Activated naive CD4-positive, alpha-beta T cell (primary cell): ENCODE measurements at places on chromosomes 5 and 9.

GRCh38 chr9:103574056-103574455, 520.1 kb upstream of the SMC2 start:
- DNase-seq = no peak

- no peak for DNase-seq
Observed at GRCh38 chr9:37026113-37026930, 7.7 kb downstream of the PAX5 start.

DNA sequence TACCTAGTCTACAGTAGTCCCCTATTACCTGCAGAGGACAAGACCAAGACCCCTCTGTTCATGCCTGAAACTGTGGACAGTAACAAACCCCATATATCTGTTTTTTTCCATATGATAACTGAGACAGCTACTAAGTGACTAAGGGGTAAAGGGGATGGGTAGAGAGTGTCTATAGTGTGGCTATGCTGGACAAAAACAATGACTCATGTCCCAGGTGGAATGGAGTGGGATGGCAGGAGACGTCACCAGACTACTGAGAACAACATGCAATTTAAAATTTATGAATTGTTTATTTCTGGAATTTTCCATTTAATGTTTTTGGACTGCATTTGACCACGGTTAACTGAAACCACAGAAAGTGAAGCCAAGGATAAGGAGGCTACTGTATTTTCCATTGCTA, 171.8 kb downstream of the AGTPBP1 start:
- DNase-seq = no peak

DNA sequence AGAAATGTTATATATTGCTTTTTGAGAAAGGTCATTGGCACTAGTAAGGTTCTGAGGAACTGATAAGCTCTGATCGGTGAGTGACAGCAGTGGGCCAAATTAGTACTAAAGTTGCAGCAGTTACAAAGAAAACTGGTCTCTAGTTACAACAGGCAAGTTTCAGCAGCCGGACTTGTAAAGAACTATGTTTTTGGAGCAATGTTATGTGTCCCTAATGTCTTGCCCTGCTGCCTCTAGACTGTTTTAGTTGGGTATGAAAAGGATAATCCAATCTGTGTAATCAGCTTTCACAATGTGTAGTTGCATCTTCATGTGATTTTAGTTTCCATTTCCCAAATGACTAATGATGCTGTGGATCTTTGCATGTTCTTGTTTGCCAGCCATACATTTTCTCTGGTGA, 113.5 kb downstream of the CAMK4 start:
- no peak for DNase-seq

GRCh38 chr5:87079219-87079618, 188.5 kb upstream of the RASA1 start:
- DNase-seq = no peak

- no peak for DNase-seq
Observed at GRCh38 chr5:98713027-98713426, 60.4 kb upstream of the RGMB start.

DNA sequence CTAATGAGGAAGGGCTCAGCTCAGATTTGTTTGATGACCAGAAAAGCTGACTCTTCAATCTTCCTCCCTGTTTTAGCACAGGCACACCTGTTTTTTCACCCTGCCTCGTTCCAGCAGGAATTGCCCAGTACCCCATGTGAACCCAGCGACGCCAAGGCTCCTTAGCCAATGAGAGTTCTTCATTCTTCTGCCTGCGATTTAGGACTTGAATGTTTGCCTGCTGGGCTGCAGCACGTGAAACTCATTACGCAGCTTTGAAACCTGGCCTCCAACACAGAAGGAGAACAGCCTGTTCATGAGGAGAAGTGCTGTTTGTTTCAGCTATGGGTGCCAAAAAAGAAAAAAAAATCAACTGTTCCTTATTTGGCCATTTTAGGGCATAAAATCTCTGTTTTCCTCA, 315.5 kb downstream of the TRPM3 start:
- DNase-seq = no peak

GRCh38 chr5:25544652-25545249, 900.0 kb upstream of the CDH10 start:
- DNase-seq = no peak

DNA sequence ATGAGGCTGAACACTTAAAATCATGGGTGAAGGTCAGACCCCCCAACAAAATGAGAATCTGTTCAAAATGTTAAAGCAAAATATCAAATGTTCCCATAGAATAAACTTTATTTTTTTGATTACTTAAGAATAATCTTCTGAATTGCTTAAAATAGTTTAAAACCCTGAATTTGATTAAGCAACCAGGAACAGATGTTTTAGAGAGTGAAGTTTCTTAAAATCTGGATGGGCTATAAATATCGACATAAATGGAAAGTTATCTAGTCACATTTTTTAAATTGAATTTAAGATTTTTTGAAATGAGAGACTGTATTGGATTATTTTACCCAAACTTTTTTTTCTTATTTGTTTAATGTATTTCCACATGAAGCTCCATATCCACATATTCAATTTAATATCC, 98.5 kb downstream of the ADAMTS12 start:
- DNase-seq = no peak

GRCh38 chr5:87788416-87788815, 375.7 kb upstream of the CCNH start:
- no peak for DNase-seq

- DNase-seq = no peak
Observed at GRCh38 chr9:106922026-106922425, 59.1 kb downstream of the ZNF462 start.
